Esophagus mucosa (tissue), 1 donor: ENCODE measurements at places on chromosomes 11 and 22.

DNA sequence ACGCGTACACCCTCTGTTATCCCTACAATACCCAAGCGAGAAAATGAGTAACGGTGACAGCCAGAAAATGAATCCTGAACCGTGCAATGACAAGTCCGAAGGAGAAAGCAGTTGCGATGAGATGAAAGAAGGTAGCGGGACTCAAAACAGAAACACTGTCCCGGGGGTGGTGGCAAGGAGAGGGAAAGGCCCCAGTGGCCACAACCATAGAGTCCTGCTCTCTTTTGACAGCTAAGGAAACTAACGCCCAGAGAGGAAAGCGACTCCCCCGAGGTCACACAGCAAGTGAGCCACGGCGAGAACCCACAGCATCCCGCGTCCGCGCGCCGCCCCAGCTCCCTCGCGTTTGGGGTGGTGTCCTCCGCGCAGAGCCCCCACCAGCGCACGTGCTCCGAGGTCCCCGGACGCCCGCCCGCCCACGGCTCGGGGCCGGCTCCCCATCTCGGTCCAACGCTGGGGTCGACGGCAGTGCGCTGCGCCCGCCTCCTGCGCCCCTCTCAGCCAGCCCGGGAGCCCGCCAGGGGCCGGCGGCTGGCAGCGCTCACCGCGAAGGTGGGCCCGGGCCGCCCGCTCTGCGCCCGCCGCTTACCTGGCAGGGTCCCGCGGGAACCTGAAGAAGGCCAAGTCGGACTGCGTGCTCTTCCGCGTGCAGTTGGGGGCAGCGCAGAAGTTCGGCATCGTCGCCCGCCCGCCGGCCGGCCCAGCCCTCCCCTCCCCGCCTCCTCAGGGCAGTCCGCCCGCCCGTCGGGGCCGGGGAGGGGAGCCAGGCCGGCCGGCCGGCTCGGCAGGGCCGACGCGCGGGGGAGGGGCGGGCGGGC is 564 bp downstream of the THAP12 start:
- no peak for ATAC-seq

GRCh38 chr22:26901198-26901816 is 243.9 kb downstream of the MIAT start:
- no peak for ATAC-seq

DNA sequence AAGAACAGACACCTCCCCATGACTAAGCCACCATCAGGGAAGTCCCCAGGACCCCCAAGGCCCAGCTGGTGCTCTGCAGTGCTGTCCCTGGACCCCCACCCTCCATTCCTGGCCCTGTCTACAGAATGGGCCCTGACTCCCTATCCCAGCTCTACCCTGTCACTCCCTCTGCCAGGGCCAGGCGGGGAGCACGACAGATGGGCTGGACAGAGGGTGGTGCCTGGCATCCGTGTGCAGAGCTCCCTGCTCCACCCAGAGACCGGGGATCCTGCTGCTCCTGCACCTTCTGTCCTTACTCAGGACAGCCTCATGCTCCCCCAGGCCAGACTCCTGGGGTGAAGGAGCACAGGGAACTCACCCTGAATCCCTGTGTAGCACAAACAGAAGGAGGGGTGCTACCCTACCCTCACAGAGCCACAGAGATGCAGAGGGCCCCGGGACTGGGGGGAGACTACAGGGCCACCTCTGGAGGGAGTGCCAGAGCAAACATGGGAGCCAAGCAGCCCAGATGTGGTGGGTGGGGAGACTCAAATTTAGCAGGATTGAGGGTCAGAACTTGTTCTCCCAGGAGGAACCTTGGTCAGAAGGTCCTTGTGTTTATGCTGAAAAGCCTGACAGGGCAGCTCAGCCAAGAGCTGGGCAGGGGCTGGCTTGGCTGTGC is 2.0 kb downstream of the ARVCF start:
- peak; percentile 26 for ATAC-seq

GRCh38 chr11:44858796-44859527 is 91.7 kb downstream of the TP53I11 start:
- ATAC-seq: no peak

GRCh38 chr11:11483627-11484026 is 130.6 kb upstream of the CSNK2A3 start:
- no peak for ATAC-seq

DNA sequence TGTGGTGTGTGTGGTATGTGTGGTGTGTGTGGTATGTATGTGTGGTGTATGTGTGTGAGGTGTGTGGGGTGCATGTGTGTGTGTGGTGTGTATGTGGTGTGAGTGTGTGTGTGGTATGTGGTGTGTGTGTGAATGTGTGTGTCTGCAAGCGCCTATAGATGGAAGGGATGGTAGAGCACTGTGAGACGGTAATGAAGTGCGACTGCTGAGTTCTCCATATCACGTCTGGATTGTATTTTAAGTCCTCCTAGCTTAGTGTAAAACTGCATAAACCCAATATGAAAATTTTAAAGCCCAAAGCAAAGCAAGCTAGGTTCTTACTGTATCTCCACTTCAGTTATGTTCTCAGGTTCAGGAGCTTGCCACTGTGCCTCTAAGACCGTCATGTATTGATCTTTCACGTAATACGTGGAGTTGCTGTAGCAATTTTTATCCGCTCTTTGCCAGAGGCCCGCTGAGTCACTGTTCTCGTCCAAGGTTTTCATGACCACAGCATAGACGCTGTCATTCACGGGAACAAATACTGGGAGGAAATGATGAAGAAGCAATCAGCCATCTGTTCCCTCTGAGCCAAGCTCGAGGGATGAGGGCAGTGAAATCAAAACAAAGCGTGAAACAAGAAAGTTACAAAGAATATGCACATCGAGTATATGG is 5.5 kb downstream of the PLET1 start:
- ATAC-seq: no peak
